ENCODE measurements at places on chromosomes 7 and 10. TPM values are rescaled to one million over a fixed set of nuclear protein-coding genes. Genes with fewer than 3 reads are reported as not detected.

GRCh38 chr7:153698046-153698445, 354.2 kb upstream of the DPP6 start:
- no peaks in the 10 kb centered on the region for H3K4me1 ChIP-seq
- H3K27me3 ChIP-seq: no peaks in the 10 kb centered on the region
- no peak overlapping the region for H3K27ac ChIP-seq
- no peak for DNase-seq

Gene PLEKHS1
- total RNA-seq: not detected

Gene FXYD4
- not detected for total RNA-seq

Gene ADGRA1
- 0.13 TPM for total RNA-seq

DNA sequence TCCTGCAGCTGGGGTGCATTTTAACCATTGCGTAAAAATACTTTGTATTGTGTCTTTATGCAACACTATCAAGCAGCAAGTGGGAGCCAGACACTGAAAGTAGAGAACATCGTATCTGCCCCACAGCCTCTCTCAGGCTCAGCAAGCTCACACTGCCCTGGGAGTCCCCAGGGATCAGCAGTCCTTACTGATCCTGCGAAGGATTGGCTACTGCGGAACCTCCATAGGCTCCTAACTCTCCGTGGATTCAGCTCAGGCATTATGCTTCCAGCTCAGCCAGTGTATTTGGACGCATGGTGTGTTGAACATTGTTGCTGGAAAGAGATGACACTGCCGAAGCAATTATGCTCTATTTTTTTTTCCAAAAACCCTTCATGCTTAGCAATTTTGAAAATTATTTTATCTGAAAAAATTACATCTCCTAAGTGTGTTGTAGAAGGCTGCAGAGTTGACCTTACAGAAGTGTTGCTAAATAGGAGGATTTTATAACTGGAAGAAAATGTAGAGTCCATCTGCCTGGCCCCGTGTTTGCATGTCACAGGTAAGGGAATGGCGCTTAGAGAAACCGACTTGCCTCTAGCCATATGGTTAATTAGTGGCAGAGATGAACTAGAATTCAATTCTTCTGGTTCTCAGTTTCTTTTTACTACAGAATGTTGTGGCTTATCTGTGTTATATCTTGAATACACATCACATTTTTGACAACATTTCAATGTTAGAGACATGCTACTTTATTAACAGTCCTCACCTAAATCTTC, 276.4 kb upstream of the COBL start:
- H3K27me3 ChIP-seq: no peaks in the 10 kb centered on the region
- no peak overlapping the region for H3K27ac ChIP-seq
- no peaks in the 10 kb centered on the region for H3K4me1 ChIP-seq

GRCh38 chr10:25813511-25813910, 120.5 kb upstream of the MYO3A start:
- no peaks in the 10 kb centered on the region for H3K4me1 ChIP-seq
- H3K27ac ChIP-seq: no peak overlapping the region
- no peaks in the 10 kb centered on the region for H3K27me3 ChIP-seq
- DNase-seq: no peak
- no peaks in the 10 kb centered on the region for H3K36me3 ChIP-seq
